AG04450 (cell line): ENCODE measurements at places on chromosomes 6 and 20.

GRCh38 chr6:132496519-132497180 lies 16.3 kb downstream of the STX7 start:
- DNase-seq: no peak

DNA sequence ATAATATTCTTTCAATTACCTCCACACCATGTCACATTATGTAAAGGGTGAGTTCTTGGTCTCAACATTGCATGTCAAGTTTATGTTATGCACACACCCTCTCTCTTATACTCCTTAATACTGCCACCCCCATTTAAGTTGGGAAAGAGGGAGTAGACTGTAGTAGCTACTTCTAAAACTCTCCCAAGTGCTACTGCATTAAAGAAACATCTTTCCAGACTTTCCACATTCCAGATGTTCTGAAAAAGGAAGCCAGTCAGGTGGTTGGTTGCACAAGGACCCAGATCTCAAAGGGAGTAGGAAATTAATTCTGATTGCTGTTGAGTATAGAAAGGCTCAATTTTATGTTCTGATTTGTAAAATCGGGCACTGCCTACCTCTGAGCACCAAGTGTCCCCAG lies 419.5 kb downstream of the CD83 start:
- DNase-seq: no peak

DNA sequence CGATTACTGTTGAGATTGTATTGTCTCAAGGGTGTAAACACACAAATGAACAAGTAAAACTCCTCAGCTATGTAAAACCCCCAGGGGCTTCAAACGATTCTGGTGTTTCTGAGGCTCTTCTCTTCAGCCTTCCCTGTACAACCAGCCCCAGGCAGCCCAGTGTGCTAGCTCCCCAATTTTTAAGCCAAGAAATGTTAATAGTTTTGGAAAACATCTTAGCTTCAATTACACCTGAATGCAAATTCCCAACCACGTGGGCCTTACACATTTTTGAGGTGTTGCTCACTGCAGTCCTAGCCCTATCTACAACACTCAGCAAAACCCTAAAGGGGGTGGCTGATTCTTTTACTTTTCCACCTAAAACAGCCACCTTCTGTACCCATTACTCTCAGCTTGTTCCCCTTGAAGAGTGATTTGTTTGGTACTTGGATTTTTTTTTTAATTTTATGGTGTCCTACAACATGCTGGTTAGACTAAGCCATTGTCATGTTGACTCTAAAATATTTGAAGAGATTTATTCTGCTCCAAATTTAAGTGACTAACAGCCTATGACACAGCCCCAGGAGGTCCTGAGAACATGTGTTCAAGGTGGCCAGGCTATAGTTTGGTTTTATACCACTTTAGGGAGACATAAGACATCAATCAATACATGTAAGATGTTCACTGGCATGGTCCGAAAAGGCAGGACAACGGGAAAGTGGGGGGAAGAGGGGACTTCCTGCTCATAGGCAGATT lies 48.7 kb downstream of the ADAT2 start:
- DNase-seq: no peak

DNA sequence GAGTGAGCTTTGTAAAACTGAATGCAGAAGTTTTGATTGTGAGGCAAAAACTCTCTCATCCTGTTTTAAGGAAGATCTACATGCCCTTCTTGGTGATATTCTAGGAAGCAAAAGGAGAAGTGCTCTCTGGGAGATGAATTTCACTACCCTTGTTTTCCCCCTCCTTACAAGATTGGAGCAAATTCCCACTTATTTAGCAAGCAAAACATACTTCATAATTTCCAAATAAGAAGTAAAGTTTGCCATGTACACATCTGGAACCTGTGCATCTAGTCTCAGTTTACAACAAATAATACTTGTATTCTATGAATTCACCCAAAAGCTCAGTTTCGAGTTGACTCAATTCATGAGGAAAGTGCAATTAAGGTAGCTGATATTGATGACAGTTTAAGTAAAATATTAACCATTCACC lies 27.6 kb upstream of the IFNGR1 start:
- no peak for DNase-seq

- no peak for DNase-seq
Observed at GRCh38 chr6:121934451-121934850, 465.0 kb upstream of the HSF2 start.

GRCh38 chr6:37487591-37488380 lies 11.9 kb downstream of the CCDC167 start:
- no peak for DNase-seq

GRCh38 chr20:37385659-37386504 lies 39.9 kb downstream of the SRC start:
- DNase-seq: no peak

DNA sequence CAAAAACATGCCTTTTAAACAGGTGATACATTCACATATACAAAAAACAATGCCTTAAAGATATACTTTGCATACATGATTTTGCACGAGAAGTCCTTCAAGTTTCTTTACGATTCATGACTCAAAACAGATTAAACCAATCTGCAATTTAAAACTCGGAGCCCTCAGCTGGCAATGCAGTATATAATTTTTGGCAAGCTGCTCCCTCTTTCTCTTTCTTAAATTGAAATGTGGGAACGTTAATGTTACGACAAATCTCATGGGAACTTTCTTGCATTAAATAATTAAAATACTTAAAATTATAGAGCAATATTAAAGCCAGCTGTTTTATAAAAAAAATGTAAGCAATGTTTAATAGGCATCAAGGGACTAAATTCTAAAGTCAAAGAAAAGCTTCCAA lies 334.6 kb downstream of the ESR1 start:
- DNase-seq: no peak

DNA sequence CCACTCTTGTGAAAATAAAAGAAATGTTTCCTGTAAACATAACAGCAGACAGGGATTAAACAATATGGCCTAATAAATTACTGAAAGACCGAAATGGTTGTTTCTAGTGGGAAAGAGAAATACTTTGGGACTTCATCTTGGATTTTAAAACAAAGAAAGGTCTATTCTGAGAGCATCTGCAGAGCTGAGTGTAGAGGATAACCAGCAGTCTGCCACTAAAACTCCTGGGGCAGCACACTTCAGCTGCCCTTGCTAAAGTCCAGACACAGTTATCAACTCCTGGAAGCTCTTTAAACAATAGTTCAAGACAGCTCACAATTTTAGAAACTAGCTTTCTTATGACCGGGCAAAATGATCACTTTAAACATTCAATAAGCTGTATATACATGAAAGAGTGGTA lies 38.6 kb downstream of the AKIRIN2 start:
- no peak for DNase-seq

- DNase-seq: no peak
Observed at GRCh38 chr6:161408041-161408440, 134.2 kb upstream of the AGPAT4 start.

- DNase-seq: no peak
Observed at GRCh38 chr6:163241683-163242082, 172.8 kb upstream of the QKI start.

DNA sequence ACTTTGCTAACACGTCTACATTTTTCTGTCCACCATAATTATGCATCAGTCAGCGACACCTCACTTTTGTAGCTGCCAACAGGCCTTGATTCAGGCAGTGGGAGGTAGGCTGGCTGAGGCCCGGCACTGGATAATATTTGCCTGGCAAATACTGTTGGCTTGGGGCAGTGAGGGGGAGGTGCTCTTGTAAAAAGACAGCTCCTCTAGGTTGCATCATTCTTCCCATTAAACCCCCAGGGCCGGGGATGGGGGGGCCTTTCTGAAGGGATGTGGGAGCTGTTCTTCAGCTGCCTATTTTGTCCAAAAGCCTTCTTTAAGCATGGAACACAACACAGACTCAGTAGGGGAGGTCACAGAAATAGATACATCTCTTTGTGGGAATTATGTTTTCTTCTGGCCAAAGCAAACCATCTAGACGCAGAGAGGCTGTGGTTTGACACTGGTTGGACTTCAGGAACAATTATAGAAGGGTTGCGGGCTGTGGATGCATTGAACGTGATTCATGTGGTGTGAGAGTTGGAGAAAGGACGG lies 338.3 kb upstream of the NT5E start:
- DNase-seq: no peak

- DNase-seq: no peak
Observed at GRCh38 chr6:13296536-13296997, 31.8 kb downstream of the TBC1D7 start.

DNA sequence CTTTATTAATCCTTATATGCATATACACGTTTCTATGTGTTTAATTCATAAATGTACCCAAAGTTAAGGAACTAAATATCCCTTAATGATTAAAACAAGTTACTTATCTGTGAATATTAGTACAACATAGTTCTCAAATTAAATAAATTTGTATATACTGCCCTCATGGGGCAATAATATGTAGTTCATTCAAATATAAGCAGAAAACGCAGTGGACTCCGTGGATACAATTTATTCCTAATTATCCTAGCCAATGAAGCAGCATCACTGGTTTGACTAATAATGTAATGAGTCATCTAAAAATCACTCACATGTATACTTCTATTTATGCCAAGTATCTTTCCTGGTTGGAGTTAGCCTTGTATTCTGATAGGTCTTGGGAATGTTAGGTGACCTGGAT lies 111.6 kb downstream of the TBC1D32 start:
- peak; percentile 21 for DNase-seq

DNA sequence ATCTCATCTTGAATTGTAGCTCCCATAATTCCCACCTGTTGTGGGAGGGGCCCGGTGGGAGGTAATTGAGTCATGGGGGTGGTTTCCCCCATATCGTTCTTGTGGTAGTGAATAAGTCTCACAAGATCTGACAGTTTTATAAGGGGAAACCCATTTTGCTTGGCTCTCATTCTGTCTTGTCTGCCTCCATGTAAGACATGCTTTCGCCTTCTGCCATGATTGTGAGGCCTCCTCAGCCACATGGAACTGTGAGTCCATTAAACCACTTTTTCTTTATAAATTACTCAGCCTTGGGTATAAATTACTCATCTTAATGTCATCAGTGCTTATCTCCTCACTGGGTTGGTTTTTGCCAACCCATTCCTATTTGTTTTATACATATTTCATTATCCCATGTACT lies 142.0 kb upstream of the GMDS start:
- DNase-seq: no peak

- no peak for DNase-seq
Observed at GRCh38 chr6:137412562-137412961, 81.6 kb downstream of the OLIG3 start.

GRCh38 chr6:125296471-125296870 lies 5.3 kb downstream of the HDDC2 start:
- DNase-seq: no peak

- DNase-seq: peak; percentile 2
Observed at GRCh38 chr6:153231048-153231646, 100.1 kb upstream of the RGS17 start.

DNA sequence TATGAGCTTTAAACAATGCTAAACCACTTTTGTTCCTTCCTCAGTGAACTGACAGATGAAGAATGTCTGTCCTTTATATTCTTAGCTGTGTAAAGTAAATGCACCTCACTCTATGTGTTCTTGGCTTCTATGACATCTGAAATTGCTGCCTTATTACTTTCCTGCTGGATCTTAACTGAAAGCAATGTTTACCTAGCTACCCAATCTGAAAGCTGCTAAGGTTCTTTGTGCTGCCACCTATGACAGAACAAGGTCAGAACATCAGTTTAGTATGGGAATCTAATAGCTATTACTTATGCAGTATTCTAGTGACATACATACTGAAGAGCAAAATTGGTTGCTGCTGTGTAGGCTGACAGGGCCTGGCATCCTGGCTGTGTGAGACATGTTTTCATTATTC lies 444.1 kb downstream of the KHDRBS2 start:
- no peak for DNase-seq

- no peak for DNase-seq
Observed at GRCh38 chr6:156398966-156399365, 378.2 kb upstream of the ARID1B start.

- no peak for DNase-seq
Observed at GRCh38 chr20:8764344-8764962, 304.4 kb upstream of the PLCB4 start.

DNA sequence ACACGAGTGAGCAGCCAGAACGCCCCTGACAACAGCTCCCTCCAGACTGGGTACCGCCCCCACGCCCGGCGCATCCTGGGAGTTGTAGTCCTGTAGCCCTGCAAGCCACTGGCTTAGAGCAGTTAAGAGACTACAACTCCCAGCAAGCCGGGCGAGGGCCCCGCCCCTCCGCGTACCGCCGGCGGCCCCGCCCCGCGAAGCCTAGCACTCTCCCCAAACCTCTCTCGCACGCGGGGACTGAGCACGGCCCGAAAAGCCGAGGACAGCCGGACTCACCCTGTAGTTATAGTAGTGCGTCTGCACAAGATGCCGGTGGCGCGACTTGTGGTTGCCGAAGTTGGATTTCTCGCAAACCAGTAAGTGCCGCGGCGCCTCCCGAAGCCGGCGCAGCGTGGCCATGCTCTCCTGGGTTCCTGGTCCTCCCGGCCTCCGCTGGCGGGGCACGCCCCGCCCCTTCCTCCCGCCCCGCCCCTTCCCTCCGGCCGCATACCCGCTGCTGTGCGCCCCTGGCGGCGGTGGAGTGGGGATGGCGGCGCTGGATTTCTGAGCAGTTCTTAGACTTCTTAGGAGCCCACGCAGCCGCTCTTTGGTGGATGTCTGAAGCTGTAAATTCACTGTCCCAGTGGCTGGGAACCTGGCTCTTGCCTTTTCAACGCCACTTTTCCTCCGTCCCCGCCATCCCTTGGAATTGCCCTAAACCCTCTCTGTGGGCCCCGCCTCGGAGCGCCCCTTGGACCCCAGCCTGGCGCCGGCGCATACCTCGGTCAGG lies at the start of gene RPP40:
RPP40 (minus strand) TSS at position 434 of the 769 bp plus-strand sequence; CDS start at position 399, 35 bp downstream.
- DNase-seq: peak; percentile 91

- no peak for DNase-seq
Observed at GRCh38 chr6:142896732-142897131, 48.2 kb downstream of the HIVEP2 start.

GRCh38 chr6:44253307-44254101 lies 3.8 kb downstream of the SLC35B2 start:
- DNase-seq: no peak

DNA sequence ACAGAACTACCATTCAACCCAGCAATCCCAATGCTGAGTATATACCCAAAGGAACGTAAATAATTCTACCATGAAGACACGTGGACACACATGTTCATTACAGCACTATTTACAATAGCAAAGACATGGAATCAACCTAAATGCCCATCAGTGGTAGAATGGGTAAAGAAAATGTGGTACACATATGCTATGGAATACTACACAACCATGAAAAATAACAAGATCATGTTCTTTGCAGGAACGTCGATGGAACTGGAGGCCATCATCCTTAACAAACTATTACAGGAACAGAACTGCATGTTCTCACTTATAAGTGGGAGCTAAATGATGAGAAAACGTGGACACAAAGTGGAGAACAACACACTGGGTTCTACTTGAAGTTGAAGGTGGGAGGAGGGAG lies 22.4 kb upstream of the ELOVL4 start:
- no peak for DNase-seq

GRCh38 chr6:53543359-53544216 lies 1.3 kb downstream of the GCLC start:
- DNase-seq: peak; percentile 76
